ENCODE measurements at places on chromosomes 12 and 14.

- DNase-seq = no peak
These were observed 66.2 kb upstream of the TMX1 start for GRCh38 chr14:51173863-51174262.

DNA sequence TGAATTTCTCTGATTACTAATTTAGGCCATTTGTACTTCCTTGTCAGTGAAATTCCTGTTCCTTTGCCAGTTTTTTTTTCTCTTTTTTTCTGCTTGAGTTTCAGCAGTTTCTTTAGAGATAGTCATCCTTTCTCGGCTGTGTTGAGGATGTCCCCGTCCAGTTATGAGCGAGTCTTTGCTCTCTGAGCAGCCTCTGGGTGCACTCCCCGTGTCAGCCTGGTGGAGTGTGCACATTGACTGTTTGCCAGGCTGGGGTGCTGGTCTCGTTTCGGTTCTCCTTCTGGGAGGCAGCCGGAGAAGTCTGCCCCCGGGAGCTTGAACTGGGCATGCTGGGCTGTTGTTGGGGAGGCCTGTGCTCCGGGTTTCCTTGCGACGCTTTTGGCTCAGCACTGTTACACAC, 3.0 kb downstream of the PACS2 start:
- no peak for DNase-seq

DNA sequence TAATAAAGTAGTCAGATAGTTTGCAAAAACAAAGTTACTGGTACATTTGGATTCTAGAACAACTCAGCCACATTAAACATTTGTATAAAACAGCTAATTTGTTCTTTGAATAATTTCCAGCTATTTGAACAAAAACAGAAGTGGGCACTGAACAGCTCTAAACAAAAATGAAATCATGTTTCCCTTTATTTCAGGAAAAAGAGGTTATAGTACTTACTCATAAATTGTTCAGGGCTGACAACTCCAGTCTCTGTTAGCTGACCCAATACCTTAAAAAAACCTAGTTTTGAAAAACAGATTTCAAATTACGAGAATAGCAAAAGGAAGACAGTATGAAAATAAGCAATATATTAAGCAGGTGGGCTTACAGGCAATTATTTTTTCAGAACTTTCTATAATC, 8.2 kb downstream of the GNPNAT1 start:
- no peak for DNase-seq

- no peak for DNase-seq
These were observed 289.7 kb downstream of the RAD51B start for GRCh38 chr14:68109132-68109900.

DNA sequence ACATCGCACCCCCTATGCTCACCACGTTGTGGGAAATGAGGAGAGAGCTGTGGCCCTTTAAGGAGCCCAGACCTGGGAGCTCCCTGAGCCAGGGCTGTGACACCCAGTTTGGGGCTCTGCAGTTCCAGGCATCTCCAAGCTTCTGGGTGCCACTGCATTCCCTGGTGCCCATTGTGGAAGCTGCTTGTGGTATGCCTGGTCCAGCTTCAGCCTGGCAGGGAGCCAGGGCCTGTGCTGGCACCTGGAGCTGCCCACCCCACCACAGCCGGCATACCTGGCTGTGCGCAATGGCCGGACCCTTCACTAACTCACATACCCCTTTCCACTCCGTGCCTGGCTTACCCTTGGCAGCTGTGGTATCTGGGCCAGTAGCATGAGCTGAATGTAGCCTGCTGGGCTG, 107.9 kb upstream of the OR4E1 start:
- no peak for DNase-seq

GRCh38 chr14:100761481-100761880, 34.8 kb downstream of the DLK1 start:
- DNase-seq = no peak

GRCh38 chr14:100399052-100399849, 76.1 kb downstream of the SLC25A47 start:
- no peak for DNase-seq

- DNase-seq = no peak
These were observed 4.3 kb downstream of the FAIM2 start for GRCh38 chr12:49899286-49899843.

- no peak for DNase-seq
These were observed 348.8 kb downstream of the PDZRN4 start for GRCh38 chr12:41536813-41537490.

DNA sequence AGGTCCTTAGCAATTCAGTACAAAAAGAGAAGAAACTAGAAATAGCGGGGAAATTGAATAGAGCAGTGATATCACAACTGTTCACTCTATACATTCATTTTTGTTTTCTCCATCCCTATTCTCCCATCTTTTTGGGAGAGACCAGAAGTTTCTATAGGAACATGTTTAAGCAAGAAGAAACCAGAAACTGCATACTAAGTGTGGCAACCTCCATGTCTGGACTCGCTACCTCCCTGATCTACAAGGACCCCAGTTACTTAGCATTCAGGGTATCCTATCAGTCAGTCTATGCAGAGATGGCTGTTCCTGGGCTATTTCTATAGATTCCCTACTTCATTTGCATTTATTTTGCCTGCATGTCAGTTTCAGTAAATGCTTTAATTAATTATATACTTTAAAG, 178.6 kb downstream of the PHLDA1 start:
- DNase-seq = no peak

- DNase-seq = no peak
These were observed 642 bp upstream of the PAN2 start for GRCh38 chr12:56334490-56334793.

DNA sequence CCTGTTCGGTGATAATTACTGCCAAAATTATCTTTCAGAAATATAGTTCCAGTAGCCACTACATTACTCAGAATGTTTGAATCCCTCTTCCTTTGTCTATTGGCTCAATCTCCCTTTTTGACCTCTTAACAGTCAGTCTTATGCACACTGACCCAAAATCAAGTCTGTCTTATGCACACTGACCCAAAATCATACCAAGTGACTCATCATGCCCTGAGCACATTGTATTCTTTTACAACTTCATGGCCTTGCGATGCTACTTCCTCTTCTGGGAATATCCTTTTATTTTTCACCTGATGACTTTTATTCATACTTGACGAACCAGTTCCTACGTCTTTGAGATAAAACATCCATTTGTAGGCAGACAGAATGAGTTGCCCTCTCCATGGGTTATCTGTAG, 182.3 kb downstream of the NPAS3 start:
- no peak for DNase-seq

- no peak for DNase-seq
These were observed 56.2 kb upstream of the NTF3 start for GRCh38 chr12:5375547-5376295.

DNA sequence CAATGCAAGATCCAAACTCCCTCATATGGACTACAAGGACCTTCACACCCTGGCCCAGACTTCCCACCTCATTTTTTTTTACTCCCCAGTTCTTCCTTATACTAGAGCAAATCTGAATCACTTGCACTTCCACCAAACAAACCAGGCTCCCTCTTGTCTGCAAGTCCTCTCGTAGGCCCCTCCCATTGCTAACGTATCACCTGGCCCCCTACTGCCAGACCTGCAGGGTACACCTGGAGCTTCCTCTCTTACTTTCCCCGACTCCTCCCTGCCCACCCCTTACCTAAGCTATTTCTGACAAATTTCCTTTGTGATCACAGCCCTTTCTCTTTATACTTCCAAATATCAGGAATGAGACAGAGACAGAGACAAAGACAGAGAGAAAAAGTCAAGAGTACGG, 463.9 kb downstream of the GALC start:
- no peak for DNase-seq

GRCh38 chr14:61622051-61622450, 73.3 kb upstream of the HIF1A start:
- DNase-seq = no peak

GRCh38 chr14:20652996-20653975, 11.8 kb upstream of the OR6S1 start:
- no peak for DNase-seq

GRCh38 chr12:92121826-92122225, 23.8 kb downstream of the BTG1 start:
- DNase-seq = no peak

DNA sequence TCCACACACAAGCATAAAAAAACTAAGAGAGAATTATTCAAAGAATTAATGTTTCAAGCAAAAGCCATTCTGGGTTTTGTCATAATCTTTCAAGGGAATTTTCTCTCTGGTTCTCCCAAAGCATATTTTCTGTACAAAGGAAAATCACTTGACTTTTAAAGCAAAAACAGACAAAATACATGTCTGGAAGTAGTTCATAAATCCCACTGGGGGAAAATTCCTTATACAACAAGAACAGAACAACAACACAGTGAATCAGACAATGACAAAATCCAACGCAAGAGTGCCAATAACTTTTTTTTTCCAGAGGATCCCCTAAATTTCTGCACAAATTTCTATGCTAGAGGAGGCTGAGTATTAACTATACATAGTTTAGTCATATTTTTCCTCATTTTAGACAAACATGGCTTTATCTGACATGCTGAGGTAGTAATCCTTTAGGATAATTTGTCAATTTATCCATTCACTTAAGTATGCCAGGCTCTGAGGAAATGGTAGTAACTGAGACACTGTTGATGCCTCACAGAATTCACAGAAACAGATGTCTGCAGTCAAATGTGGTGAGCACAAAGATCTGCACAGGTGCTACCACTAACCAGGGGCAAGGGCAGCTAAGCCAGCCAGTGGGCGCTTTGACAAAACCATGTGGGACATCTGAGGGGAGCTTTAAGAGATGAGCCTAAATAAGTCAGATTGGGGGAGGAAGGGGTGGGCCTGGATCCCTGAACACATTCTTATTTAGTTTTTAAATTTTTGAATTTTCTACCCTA, 38.0 kb downstream of the GRIP1 start:
- DNase-seq = no peak

DNA sequence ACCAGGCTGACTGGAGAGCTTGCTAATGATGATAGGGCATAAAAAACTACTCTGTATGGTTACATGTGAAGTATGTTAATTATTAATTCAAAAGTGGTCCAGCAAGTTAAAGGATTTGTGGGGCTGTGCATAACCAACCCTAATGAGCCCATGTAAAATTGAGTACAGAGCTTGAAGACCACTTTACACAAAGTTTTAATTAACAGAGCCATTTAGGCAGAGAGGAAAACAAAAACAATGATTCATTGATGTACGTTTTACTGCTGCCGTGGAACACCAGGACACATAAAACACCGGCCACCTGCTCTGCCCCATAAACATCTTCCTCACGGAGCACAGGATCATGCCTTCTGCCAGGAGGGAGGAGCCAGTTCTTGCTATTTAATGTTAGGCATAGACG, 83.5 kb downstream of the RIMBP2 start:
- DNase-seq = no peak

- no peak for DNase-seq
These were observed 94.1 kb downstream of the GPHN start for GRCh38 chr14:66601932-66602578.

- no peak for DNase-seq
These were observed 111.6 kb downstream of the RIN3 start for GRCh38 chr14:92625213-92625612.

DNA sequence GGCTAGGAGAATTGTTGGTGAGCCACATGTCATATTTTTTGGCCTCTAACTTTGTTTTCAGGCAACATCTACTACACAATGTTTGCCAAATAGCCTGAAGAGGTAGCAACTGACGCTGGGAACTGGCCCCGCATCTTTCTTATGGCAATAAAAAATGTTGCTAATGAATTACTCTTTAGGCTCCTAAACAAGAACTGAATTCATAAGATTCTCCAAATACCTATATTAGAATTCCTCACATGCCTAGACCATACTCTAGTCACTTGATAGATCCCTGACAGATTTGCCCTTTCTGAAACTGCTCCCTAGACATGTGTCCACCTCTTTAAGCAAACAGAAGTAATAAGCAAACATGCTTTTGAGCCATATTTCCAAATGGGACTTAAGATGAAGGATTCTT, 209.0 kb upstream of the ATXN7L3B start:
- no peak for DNase-seq

GRCh38 chr14:37969511-37969979, 238.2 kb upstream of the SSTR1 start:
- DNase-seq = no peak

Measured in right forelimb (tissue), 1 donor.